Gastrocnemius medialis (tissue), 4 donors: ENCODE measurements at places on chromosomes 11 and 22. TPM values are rescaled to one million over a fixed set of nuclear protein-coding genes. Genes with fewer than 3 reads are reported as not detected.
A peak's percentile ranks its signal among the peaks of the same experiment; 100 is the strongest.

The NCF4 gene
- total RNA-seq: 5.5 TPM

GRCh38 chr11:35146074-35146521 lies 7.1 kb downstream of the CD44 start:
- no peaks in the 10 kb centered on the region for H3K27me3 ChIP-seq
- no peak overlapping the region for H3K4me3 ChIP-seq
- H3K27ac ChIP-seq: no peak overlapping the region
- DNase-seq: no peak
- H3K4me1 ChIP-seq: peaks cover 7% of the 10 kb centered on the region

DNA sequence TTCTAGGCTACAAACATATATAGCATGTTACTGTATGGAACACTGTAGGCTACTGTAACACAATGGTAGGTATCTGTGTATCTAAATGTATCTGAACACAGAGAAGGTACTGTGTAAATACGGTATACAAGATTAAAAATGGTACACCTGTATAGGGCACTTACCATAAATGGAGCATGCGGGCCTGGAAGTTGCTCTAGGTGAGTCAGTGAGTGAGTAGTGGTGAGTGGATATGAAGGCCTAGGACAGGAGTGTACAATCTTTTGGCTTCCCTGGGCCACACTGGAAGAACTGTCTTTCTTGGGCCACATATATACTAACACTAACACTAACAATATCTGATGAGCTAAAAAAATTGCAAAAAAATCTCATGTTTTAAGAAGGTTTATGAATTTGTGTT lies 21.4 kb downstream of the RNF141 start:
- no peaks in the 10 kb centered on the region for H3K27me3 ChIP-seq
- peaks cover 9% of the 10 kb centered on the region for H3K4me1 ChIP-seq
- H3K4me3 ChIP-seq: no peak overlapping the region
- no peak overlapping the region for H3K27ac ChIP-seq
- DNase-seq: no peak
- H3K36me3 ChIP-seq: peaks cover 54% of the 10 kb centered on the region

DNA sequence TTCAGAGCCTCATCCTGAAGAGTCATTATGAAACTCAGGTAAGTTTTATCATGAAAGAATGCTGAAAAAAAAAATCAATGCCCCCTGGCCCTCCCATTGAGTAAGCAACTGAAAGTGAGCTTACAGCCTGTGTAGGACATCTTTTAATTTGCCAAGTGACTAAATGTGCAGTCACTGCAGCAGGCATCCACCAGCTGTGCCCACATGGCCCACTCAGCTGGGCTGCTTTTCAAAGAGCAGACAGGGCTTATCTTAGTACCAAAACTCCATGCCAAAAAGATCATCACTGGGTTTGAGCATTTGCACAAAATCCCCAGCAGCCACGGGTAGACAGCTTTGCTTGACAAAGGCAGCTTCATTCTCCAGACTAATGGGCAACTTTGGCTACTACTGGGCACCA lies 709.7 kb downstream of the NTM start:
- no peaks in the 10 kb centered on the region for H3K27me3 ChIP-seq
- H3K4me1 ChIP-seq: no peaks in the 10 kb centered on the region
- no peak for DNase-seq
- H3K27ac ChIP-seq: no peak overlapping the region
- H3K36me3 ChIP-seq: no peaks in the 10 kb centered on the region

GRCh38 chr11:68525930-68526329 lies 65.4 kb downstream of the PPP6R3 start:
- DNase-seq: no peak
- H3K27me3 ChIP-seq: no peaks in the 10 kb centered on the region
- no peak overlapping the region for H3K4me3 ChIP-seq
- H3K4me1 ChIP-seq: peaks cover 88% of the 10 kb centered on the region
- peaks cover 19% of the 10 kb centered on the region for H3K36me3 ChIP-seq
- peak overlapping the region; percentile 79 for H3K27ac ChIP-seq

DNA sequence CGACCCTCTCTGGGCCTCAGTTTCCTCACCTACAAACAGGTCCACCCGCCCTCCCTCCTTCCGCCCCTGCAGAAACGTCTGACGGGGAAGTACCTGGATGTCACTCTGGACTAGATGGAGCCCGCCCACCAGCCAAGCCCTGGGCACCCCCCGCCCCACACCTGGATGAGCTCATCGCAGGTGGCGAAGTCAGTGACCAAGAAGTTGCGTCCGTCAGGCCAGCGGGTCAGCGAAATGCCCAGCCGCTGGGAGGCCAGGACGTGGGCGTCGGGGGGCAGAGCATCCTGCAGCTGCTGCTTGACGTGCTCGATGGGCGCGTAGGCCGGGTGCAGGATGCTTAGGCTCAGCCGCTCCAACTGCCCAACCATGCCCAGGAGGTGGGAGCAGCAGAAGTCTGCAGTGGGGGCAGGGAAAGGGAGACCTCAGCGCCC lies 897 bp downstream of the PNPLA5 start:
- H3K27me3 ChIP-seq: peaks cover 37% of the 10 kb centered on the region
- DNase-seq: no peak
- no peaks in the 10 kb centered on the region for H3K4me1 ChIP-seq
- no peak overlapping the region for H3K27ac ChIP-seq

DNA sequence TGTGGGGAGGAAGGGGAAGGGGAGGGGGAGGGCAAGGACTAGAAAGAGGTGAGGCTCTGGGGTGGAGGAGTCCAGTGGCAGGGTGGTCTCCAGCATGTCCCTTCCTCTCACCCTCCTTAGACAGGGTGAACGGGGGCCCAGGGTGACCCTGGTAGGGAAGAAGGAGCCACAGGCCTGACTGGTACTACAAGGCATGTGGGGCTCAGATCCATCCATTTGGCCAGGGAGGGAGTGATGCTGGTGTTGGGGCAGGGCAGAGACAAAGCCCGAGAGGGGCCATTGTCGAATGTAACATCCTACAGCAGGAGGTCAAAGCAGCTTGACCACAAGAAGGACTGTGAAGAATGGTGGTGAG lies 69.0 kb upstream of the SHISAL1 start:
- peaks cover 4% of the 10 kb centered on the region for H3K27me3 ChIP-seq
- DNase-seq: no peak
- no peaks in the 10 kb centered on the region for H3K4me1 ChIP-seq
- no peaks in the 10 kb centered on the region for H3K36me3 ChIP-seq
- H3K4me3 ChIP-seq: no peak overlapping the region
- no peak overlapping the region for H3K27ac ChIP-seq

GRCh38 chr11:67384851-67385366 lies 6.9 kb upstream of the RAD9A start:
- no peaks in the 10 kb centered on the region for H3K36me3 ChIP-seq
- no peak for DNase-seq
- no peaks in the 10 kb centered on the region for H3K4me1 ChIP-seq
- no peaks in the 10 kb centered on the region for H3K27me3 ChIP-seq

- no peaks in the 10 kb centered on the region for H3K36me3 ChIP-seq
- H3K4me1 ChIP-seq: no peaks in the 10 kb centered on the region
- no peak overlapping the region for H3K27ac ChIP-seq
- no peak overlapping the region for H3K4me3 ChIP-seq
- H3K27me3 ChIP-seq: no peaks in the 10 kb centered on the region
These were observed 56.1 kb upstream of the INCENP start for GRCh38 chr11:62067741-62068140.

- H3K27me3 ChIP-seq: no peaks in the 10 kb centered on the region
- H3K4me1 ChIP-seq: peaks cover 3% of the 10 kb centered on the region
- H3K4me3 ChIP-seq: no peak overlapping the region
These were observed 9.3 kb upstream of the ADAMTS15 start for GRCh38 chr11:130439160-130439519.

- no peaks in the 10 kb centered on the region for H3K4me1 ChIP-seq
- no peak overlapping the region for H3K4me3 ChIP-seq
- DNase-seq: no peak
- H3K27ac ChIP-seq: no peak overlapping the region
These were observed 68.0 kb upstream of the ALX4 start for GRCh38 chr11:44377914-44378321.

DNA sequence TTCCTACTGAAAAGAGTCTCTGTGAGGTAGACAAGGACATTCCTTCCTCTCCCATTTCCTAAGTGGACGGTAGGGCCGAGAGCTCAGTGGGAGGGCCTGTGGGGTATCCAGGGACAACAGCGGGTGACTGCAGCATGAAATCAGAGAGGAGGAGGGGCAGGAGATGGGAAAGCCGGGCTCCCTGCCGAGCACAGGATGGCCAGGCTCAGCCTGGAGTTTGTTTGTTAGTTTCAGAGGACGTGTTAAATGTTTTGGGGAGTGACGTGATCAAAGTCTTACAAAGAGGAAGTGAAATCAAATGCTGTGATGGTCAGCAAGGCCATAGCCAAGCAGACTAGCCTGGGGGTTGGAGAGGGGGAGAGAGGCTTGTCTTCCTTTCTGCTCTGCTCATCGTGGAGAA lies 152.7 kb downstream of the ADAMTS15 start:
- peaks cover 4% of the 10 kb centered on the region for H3K4me1 ChIP-seq
- DNase-seq: peak; percentile 76
- H3K36me3 ChIP-seq: no peaks in the 10 kb centered on the region
- H3K27ac ChIP-seq: no peak overlapping the region
- no peak overlapping the region for H3K4me3 ChIP-seq

The RASD2 gene
- 5.4 TPM for total RNA-seq

The CALCB gene
- not detected for total RNA-seq

DNA sequence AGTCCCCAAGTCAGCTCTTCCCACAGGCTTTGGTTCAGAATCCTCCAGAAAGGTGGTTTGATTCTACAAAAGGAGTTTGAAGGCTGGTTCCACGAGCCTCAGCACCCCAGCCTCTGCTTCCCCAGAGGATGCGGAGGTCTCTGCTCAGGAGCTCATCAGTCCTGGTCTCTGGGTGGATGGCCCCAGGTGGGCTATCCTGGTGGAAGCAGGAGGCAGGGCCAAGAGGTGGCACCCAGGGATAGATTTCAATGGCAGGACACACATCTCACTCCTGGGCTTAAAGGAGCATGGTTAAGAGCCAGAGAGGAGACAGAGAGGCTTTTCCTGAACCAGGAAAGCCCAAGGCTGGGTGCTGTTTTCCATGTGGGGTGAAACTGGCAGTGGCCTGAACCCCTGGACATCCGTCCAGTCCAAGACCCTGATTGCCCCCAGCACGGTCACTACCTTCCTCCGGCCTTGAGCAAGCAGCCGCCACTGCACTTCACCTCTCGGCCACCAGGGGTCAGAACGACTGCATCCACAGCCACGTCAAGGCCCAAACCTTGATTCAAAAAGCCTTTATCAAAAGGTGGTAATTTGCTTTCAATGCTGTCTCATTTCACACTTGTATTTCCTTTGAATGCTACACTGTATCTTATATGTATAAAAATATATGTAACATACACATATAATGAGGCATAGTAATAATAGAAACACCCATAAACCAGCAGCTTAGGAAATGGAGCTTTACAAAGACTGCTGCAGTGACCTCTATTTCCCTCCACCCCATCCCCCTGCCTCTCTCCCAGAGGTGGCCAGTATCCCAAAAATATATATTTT lies 19.3 kb upstream of the FXYD2 start:
- H3K36me3 ChIP-seq: no peaks in the 10 kb centered on the region
- no peaks in the 10 kb centered on the region for H3K27me3 ChIP-seq
- no peak overlapping the region for H3K27ac ChIP-seq

GRCh38 chr11:77066229-77067042 lies at the start of gene CAPN5:
Gene CAPN5, plus strand, starts transcription at chr11:77066971. Its CDS starts 17,916 bp downstream, at chr11:77084887.
- no peaks in the 10 kb centered on the region for H3K36me3 ChIP-seq
- peak within 1 kb of the TSS; percentile 86 for H3K27ac ChIP-seq
- peak; percentile 73 for DNase-seq
- H3K4me3 ChIP-seq: peak within 1 kb of the TSS; percentile 92

DNA sequence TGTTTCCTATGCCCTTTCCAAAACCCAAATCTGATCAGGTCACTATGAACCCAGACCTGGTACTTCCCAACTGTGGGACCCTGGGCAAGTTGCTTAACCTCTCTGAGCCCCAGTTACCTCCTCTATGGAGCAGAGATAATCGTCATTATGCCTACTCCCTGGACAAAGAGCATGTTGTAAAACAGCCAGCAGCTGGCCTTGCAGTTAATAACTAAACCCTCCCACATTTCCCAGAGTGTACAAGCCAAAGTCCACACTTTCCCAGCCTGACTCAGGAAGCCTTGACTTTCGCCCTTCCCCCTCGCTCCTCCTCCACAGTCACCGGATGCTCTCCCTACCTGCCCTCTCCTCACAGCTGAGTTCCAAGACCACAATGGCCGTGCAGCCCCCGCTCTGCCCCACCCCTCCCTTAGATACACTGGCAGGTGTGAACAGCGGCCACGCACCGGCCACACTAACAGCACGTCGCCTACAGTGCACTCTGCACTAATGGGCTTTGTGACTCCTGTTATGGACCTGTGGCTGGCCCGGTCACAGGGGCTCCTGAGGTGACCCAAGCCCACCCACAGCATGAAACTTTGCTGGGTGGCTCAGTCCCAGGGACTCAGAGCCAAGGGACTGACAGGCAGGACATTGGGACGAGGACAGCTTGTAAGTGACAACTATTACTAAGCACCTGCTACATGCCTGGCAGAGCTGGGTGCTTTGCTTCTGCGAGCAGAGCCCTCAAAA lies 15.6 kb upstream of the MFNG start:
- no peaks in the 10 kb centered on the region for H3K27me3 ChIP-seq
- H3K36me3 ChIP-seq: no peaks in the 10 kb centered on the region
- peak overlapping the region; percentile 82 for H3K27ac ChIP-seq
- no peak overlapping the region for H3K4me3 ChIP-seq

DNA sequence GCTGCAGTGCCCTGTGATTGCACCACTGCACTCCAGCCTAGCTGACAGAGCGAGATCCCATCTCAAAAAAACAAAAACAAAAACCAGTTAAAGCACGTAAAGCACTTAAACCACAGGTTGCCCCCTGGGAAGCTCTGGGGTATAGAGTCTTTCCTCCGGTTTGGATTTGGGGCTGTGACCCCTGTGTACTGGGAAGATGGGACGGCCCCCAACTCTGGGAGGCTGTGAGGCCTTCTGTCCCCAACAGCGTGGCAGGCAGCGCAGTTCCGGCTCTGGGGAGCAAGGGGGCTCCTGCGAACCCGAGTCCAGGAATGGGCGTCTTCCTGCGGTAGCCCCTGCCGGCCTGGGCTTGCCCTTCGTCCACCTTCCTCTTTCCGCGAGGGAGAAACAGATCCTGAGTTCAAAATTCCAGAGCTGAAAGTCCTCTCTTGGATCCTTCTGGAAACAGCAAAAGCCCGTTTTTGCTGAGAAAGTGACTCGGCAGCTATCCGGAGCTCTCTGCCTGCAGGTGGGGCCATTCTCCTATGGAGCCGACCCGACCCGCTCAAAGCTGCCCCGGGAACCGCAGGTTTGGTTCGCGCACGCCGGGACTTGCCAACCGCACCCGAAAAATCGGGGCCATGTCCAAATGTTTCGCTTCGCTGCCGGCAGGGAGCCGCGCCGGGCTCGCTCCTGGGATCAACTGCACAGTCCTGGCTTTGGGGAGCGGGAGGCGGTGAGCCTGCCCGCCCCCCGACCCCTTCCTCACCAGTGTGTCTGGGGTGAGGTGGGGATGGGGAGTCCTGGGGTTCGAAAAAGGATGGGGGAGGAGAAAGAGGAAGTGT lies 36.3 kb upstream of the POLA2 start:
- H3K4me3 ChIP-seq: peak overlapping the region; percentile 56
- H3K27me3 ChIP-seq: no peaks in the 10 kb centered on the region
- DNase-seq: peak; percentile 42
- peak overlapping the region; percentile 46 for H3K27ac ChIP-seq

DNA sequence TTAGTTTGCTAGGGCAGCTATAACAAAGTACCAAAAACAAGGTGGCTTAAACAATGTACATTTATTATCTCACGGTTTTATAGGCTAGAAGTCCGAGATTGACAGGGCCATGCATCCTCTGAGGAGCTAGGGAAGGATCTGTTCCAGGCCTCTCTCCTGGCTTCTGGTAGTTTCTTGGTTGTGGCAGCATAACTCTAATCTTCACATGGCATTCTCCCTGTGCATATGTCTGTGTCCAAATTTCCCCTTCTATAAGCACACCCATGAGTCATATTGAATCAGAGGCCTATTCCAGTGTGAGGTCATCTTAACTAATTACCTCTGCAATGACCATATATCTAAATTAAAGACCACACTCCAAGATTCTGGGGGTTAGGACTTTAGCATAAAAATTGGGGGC lies 31.3 kb upstream of the MMP13 start:
- H3K27ac ChIP-seq: no peak overlapping the region
- DNase-seq: no peak
- no peaks in the 10 kb centered on the region for H3K27me3 ChIP-seq

The DBX1 gene
- not detected for total RNA-seq

The ARHGAP8 gene
- total RNA-seq: not detected
